ENCODE measurements at places on chromosomes 12 and 14. TPM values are rescaled to one million over a fixed set of nuclear protein-coding genes. Genes with fewer than 3 reads are reported as not detected.

DNA sequence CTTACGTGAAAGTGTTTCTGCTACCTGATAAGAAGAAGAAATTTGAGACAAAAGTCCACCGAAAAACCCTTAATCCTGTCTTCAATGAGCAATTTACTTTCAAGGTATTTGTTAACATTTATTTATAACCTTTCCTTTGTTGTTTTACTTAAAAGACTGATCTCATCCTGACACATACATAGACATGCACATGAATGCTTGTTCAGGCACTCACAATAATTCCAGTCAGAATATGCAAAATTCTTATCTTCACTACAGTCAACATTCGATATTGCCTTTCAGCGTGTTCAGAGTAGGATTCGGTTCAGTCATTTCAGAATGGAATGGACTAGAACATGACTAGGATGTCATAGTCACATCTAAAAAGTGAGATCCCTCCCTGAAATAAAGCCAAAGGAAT is 394.6 kb downstream of the PAWR start:
- DNase-seq = no peak

GRCh38 chr12:76649099-76649498 is 89.5 kb upstream of the OSBPL8 start:
- DNase-seq = no peak

DNA sequence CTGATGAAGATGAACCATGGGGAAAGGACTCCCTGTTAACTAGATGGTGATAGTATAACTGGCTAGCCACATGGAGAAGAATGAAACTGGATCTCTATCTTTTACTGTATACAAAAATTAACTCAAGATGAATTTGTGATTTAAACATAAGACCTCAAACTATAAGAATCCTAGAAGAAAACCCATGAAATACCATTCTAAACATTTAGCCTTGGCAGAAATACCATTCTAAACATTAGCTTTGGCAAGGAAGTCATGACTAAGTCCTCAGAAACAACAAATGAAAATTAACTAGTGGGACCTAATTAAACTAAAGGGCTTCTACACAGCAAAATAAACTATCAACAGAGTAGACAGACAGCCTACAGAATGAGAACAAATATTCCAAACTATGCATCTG is 28.4 kb upstream of the NOVA1 start:
- no peak for DNase-seq

GRCh38 chr12:56257491-56258067 is 605 bp downstream of the ANKRD52 start:
- no peak for DNase-seq

GRCh38 chr12:24754690-24755638 is 193.9 kb downstream of the BCAT1 start:
- no peak for DNase-seq

Gene CD9
- 109 TPM for polyA plus RNA-seq

Gene GPR65
- polyA plus RNA-seq = 0.29 TPM

Gene SDR9C7
- polyA plus RNA-seq = 0.29 TPM

Gene PIWIL1
- 0.01 TPM for polyA plus RNA-seq

Measured in heart right ventricle (tissue), 16 donors.